ENCODE measurements at places on chromosomes 2 and 18.
A peak's percentile ranks its signal among the peaks of the same experiment; 100 is the strongest.

DNA sequence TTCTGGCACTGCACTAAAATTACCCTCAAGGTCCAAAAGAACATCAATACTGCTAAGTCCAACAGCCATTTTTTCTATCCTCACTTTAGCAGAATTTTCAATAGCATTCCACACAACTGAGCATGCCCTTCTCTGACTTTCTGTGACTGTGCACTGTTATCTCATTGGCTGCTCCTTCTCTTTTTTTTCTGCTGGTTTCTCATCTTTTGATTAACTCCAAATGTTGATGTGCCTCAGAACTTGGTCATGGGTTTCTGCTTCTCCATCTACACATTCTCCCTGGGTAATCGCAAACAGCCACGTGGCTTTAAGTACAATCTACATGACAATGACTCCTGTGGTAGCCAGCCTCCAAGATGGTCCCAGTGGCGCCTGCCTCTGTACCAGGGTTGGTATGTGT is 75.0 kb upstream of the CD226 start:
- DNase-seq: no peak

DNA sequence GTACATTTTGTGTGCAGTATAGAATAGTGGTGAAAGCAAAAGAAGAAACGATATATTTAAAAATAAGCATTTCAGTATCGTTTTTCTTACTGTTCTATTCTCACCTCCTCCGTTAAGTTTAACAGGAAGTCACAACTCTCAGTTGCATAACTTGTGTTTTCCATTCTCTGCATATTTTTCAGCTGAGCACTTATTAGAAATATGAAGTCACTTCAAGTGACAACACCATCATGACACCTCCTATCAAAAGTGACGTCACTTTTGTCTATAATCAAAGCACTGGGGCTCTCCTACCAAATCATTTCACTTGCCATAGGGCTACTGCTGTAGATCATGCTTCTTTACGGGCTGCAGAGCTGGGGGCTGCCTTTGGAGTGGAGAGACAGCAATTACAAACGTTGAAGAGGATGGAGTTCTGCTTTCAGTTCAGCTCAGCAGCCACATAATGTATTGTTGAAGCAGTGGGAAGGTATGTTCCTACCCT is 36.3 kb downstream of the STAT4 start:
- no peak for DNase-seq

- DNase-seq: no peak
Measured at GRCh38 chr2:99615247-99615771, 125.5 kb upstream of the REV1 start.

GRCh38 chr18:30811580-30811979 is 231.0 kb downstream of the DSC3 start:
- DNase-seq: no peak

DNA sequence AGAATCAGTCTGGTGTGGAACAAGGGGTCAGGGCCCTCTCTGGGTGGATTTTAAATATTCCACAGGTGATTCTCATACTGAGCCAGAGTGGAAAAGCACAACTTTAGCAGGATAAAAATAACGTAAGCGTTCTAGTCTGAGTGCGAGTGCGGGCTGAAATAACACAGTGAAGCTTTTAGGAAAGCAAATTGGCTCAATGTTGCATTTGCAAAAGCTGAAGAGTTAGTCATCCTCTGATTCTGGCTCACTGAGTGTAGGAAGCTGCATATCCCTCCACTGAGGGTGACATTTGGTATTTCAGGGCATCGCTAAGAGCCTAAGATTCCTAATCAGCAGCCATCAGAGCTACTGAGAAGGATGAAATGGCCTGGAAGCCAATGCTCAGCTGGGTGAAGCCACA is 134.7 kb downstream of the RIF1 start:
- peak; percentile 14 for DNase-seq

DNA sequence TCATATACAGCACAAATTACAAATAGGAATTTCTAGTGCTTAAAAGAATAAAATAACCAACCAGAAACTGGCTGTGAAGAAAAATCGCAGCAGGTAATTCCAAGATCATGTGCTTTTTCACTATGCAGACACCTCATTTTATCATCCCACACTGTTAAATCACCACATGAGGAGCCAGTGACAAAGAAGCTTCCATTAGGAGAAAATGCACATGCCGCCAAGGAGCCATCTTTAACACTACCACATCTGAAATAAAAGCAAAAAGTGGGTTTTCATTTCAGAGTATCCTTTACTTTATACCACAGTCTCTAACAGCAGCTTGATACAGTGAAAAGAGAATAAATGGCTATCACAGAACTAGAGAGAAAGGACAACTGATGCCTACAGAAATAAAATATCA is 6.8 kb downstream of the WDSUB1 start:
- no peak for DNase-seq

GRCh38 chr2:108378851-108379250 is 1.1 kb downstream of the SULT1C4 start:
- no peak for DNase-seq

DNA sequence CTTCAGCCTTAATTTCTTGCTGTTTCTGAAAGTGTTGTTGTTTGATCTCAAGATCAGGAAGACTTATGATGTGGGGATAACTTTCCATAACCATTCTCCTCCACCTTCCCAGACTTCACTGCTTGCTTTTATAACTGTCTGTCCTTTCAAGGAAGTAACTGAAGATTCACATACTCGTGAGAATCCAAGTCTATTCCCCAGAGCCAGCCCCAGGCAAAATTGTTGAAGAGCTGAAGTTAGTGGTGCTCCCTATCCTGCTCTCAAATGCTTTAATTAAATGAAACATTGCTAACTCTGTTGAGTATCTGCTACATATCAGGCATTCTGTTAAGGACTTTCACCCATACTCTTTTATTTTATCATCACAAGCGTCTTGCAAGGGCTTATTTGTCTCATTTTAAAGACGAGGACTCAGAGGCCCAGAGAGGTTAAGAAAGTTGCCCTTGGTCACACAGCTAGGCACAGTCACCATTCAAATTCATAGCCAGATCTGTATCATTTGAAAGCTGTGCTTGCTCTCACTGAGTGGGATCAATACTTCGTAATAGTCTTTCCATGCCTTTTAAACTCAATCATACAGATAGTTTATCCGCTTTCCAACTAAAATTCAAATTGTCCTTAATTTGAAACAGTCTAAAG is 189.8 kb upstream of the TCF4 start:
- DNase-seq: no peak

Measured in fibroblast of lung (primary cell).